Stimulated activated CD8-positive, alpha-beta memory T cell treated with anti-CD3 and anti-CD28 coated beads, Interleukin-7, amount 100 ng/mL, for 4 hours (primary cell): ENCODE measurements at places on chromosomes 1 and 21.

DNA sequence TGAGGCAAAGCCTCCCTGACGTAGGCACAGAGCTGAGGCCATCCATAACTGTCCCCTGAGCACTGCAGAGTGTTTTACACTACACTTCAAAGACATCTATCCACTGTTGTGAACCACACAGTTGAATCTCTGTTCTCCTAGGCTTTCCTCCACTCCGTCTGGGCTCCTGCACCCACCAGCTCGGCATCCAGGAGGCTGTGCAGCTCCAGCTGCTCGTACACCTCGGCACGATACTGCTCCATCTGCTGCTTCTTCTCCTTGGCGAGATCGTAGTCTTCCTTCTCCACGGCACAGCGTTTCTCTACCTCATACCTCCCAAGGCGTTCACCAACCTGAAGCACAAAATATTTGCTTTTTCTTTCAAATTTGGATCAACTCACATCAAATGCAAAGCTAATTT is 18.2 kb downstream of the CEP104 start:
- no peak for DNase-seq

DNA sequence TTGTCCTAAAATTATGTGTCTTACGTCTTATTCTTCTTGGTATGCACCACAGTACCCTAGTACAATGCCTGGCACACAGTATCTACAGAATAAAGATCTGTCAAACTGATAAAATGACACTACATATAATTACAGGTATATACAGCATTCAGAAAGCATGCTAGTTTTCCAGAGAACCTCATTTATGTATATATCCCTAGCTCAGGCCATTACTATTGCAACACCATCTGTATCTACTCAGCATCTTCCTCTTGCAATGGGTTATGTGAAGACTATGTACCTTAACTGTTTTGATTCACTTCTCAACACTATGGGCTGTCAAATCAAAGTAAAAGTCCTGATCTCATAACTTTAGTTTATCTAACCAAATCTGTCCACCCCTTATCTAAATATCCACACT is 58.5 kb upstream of the GUCA2A start:
- no peak for DNase-seq

- no peak for DNase-seq
Observed at GRCh38 chr1:61210435-61211154, 128.2 kb downstream of the NFIA start.

DNA sequence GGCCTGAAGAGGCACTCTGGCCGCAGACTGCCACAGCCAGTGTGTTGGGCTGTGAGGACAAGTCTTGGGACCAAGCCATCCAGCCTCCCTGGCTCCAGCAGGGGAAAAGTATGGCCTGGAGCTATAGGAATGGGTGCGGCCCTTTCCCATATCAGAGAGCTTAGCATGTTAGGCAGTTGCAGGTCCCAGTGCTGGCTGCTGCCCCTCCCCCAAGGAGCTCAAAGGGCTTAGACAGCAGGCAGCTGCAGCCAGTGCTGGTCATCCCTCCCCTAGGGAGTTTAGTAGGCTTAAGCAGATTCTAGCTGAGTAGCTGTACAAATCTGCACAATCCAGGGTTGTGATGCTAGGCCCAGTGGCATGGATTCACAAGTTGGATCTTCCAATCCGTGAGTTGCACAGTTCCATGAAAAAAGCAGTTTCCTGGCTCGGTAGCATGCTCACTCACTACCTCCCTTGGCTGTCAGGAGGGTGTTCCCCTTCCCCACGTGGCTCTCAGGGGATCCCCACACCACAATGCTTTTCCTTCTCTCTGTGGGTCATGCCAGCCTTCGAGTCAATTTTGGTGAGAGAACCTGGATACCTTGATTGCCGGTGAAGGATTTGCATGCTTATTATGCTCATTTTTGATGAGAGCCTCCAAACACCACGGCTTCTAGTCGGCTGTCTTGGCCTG is 1490.8 kb downstream of the BRINP3 start:
- DNase-seq = no peak

DNA sequence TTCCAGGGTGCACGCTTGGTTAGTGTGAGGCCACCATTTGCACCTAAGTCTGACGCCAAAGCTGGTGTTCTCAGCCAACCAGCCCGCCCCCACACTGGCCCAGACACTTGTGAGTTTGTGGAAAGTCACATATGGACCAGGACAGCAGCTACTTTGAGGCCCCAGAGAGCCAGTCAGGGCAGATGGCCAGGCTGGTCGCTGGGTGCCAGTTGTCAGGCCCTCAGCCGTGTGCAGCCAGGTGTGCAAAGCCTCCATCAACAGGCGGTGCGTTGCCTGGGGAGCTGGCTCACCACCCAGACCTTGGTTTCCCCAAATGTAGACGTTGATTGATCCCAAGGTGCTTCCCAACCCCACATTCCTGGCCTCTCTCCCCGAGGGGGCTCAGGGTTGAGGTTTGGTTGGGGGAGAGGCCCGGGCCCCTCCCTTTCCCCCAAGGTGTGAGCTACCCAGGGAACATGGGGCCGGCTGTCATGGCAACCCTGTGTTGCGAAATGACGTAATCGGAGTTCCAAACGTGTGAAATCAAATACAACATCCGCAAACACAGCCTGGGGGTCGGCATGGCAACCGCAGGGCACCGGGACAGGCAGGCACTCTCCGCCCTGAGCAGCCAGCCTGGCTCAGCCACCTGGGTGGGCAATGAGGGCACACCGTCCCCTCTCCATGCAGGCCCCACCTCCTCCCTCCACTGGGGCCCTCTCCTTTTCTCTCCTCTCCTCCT is 42.2 kb upstream of the WNT4 start:
- no peak for DNase-seq

GRCh38 chr1:214474467-214474866 is 76.9 kb downstream of the PTPN14 start:
- DNase-seq = no peak

DNA sequence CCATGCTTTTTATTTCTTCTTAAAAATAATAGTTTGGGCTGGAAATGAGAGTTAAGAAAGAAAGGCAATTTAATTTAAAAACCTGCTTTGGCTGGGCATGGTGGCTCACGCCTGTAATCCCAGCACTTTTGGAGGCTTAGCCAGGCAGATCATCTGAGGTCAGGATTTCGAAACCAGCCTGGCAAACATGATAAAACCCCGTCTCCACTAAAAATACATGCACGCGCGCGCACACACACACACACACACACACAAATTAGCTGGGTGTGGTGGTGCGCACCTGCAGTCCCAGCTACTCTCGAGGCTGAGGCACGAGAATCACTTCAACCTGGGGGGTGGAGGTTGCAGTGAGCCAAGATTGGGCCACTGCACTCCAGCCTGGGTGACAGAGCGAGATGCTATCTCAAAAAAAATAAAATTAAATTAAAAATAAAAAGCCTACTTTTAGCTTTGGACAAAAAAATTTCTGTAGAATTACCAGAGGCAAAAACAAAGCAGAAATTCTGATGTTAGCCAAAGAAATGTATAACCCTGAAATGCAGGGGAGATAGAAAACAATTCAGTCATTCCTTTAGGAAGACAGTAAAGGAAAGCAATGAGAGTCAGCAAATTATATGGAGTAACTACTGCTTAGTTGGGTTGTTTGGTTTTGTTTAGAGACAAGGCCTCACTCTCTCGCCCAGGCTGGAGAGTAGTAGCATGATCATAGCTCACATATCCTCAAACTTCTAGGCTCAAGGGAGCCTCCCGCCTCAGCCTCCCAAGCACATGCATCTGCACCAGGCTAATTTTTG is 15.7 kb upstream of the IPP start:
- DNase-seq = no peak

DNA sequence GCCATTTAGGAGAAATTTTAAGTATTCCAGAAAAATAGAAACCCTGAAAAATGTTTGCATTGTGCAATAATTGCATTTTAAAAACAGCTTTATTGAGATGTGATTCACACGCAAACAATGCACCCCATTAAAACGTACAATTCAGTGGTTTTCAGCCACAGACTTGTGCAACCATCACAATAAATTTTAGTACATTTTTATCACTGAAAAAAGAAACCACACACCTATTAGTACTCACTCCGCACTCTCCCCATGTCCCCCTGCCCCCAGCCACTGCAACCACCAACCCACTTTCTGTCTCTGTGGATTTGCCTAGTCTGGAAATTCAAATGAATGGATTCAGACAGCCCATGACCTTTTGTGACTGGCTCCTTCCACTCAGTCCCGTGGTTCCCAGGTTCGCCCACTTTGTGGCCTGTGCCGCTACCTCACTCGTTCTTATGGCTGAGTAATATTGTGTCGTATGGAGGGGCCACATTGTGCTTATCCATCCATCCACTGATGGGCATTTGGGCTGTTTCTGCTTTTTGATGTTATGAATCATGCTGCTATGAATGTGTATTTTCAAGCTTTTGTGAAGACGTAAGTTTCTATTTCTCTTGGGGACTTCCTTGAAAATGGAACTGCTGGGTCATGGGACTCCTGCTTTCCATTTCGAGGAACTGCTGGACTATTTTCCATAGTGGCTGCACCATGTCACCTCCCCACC is 147.7 kb upstream of the ARHGEF16 start:
- DNase-seq = no peak
